CD4-positive, alpha-beta T cell treated with Interleukin-17A for 4 hours (primary cell): ENCODE measurements at places on chromosomes 12 and 14.

- no peak for DNase-seq
These were observed 70.7 kb downstream of the PTPN11 start for GRCh38 chr12:112489456-112489855.

GRCh38 chr12:120855823-120856588, 48.2 kb downstream of the SPPL3 start:
- peak; percentile 16 for DNase-seq

- no peak for DNase-seq
These were observed 9.2 kb upstream of the RAD52 start for GRCh38 chr12:958588-959123.

GRCh38 chr12:48307269-48307668, 43.5 kb downstream of the ZNF641 start:
- DNase-seq: no peak

DNA sequence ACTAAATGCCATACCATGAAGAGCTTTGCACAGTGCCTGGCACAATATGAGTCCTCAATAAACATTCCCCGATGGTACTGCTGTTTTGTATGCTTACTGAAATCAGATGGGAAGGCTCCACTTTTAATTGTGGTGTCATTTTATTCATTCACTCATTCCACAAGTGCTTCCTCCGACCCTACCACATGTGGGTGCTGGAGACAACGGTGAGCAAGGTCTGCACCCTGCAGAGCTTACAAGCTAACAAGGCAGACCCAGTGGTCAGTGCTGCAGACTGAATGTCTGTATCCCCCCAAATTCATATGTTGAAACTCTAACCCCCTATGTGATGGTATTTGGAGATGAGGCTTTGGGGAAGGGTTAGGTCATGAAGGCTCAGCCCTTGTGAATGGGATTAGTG, 48.3 kb downstream of the RFX4 start:
- no peak for DNase-seq

DNA sequence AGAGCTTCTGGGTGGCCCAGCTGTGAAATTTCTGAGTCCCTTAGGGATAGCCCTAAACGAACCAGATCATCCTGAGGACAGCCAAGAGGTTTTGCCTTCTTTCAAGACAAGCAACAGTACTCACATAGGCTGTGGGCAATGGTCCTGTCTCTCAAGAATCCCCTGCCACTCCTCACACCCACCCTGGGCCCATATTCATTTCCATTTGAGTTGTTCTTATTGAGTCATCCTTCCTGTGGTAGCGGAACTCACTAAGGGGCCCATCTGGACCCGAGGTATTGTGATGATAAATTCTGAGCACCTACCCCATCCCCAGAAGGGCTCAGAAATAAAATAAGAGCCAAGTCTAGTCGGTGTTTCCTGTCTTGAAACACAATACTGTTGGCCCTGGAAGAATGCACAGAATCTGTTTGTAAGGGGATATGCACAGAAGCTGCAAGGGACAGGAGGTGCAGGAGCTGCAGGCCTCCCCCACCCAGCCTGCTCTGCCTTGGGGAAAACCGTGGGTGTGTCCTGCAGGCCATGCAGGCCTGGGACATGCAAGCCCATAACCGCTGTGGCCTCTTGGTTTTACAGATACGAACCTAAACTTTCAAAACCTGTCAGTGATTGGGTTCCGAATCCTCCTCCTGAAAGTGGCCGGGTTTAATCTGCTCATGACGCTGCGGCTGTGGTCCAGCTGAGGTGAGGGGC, 38.9 kb downstream of the DAD1 start:
- DNase-seq: peak; percentile 79

- no peak for DNase-seq
These were observed 205.6 kb downstream of the CRADD start for GRCh38 chr12:93882763-93883162.

DNA sequence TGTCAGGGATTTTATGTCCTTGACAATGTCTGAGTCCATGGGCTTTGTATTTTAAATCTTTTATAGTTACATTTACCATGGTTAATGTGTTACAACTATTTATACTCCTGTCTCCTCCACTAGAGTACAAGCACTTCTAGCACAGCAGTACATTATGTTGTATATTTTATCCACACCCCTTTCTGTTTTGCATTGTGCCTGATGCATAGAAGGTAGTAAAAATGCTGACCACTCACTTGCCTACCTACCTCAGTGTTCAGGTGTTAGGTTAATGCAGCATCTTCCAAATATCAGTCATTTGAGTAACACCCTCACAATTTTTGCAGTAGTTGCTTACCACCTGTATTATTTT, 31.1 kb upstream of the SLC38A2 start:
- no peak for DNase-seq

- no peak for DNase-seq
These were observed 47.5 kb downstream of the BEGAIN start for GRCh38 chr14:100539766-100540140.

GRCh38 chr14:74080820-74081460, 3.3 kb downstream of the ALDH6A1 start:
- no peak for DNase-seq

DNA sequence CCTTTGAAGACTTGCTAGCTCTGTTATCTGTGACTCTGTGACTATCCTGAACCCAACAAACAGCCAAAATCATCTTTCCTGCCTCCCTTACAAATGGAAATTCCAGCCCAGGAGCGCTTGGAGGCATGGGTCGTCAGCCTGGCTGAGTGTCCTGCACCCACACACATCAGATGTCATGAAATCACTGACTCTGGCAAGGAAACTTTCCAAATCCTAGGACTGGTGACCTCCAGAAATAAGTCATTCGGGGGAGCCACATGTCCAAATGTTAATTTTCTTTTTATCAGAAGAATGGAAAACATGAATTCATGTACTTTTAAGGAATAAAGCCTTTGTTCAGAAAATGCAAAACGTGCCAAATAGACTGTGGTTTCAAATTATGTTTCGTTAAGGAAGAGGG, 96.3 kb upstream of the EVL start:
- no peak for DNase-seq

DNA sequence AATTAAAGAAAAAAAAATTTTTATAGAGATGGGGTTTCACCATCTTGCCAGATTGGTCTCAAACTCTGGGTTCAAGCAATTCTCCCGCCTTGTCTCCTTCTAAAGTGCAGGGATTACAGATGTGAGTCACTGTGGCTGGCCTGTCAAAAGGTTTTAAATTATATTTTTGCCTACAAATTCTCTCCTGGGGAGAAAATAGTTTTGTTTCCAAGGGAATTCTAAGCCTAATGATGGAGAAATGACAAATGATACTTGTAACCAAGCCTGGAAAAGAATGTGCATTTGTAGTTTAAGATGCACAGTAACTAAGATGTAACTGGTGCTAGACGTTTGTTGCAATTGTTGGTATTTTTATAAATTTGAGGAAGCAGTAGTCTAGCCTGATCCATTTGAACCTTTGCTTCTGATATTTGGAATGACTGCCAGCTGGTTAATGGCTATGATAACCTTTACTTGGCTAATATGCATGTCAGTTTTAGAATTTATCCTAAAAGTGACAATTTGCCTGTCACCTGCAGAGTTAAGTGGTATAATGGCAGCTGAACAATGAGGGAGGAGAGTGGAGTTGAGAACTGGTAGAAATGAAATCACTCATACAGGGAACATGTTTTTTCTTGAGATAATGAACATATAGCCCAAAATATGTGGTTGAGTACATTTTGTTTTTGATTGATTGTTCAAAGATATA, 148.0 kb downstream of the FUT8 start:
- no peak for DNase-seq

DNA sequence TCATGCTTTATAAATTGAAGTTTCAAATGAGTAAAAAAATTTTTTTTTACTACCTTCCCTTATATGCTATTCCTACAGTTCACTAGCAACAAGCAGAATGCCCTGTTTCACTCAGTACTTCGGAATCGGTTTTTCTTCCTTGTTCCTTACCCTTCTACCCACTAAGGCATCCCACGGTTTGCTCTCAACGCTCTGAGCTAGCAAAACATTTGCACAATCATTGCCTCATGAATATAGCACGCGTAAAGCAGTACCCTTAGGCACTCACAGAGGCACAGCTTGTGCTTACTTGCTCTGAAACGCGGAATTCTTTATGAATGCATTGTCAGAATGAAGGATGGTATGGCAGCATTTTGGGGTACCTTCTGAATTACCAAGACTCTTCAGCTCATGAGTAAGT, 45.0 kb downstream of the PPP1R13B start:
- no peak for DNase-seq

DNA sequence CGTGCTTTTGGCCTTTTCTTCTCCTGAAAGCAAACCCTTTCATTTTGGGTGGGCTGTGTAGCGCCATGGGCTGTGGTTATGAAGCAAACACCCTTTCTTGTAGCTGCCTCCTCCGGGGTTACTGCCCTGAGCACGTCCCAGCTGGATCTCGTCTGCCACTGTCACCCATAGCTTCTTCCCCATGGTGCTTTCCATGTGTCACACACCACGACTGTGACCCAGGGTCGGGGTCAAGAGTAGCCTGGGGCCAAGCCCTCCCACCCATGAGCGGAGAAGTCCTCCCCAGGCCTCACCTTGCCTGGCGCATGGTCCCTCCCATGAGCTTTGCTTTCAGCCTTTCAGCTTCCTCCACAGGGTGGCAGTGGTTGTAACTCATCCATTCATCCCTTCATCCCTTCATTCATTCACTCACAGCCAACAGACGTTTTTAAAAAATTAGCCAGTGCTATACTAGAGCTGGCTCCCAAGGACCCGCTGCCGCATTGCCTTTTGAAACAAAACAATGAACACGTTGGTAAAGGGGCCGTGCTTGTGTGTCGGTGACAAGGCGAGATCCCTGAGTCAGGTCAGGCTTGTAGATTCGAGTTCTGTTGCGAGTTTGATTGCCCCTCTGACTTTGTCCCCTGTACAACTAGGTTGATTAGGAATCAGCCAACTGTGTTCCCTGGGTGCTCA, 29.5 kb downstream of the MEG3 start:
- no peak for DNase-seq

- no peak for DNase-seq
These were observed 115.7 kb upstream of the IGF1 start for GRCh38 chr12:102596031-102596430.
